Esophagus (tissue), 2 donors: ENCODE measurements at places on chromosomes 16 and 17. TPM values are rescaled to one million over a fixed set of nuclear protein-coding genes. Genes with fewer than 3 reads are reported as not detected.

Gene TSPOAP1
- polyA plus RNA-seq = 7.3 TPM

Gene RAB40B
- polyA plus RNA-seq = 9.3 TPM

Gene PFAS
- 16.2 TPM for polyA plus RNA-seq

Gene NLE1
- 8.7 TPM for polyA plus RNA-seq

Gene TM4SF5
- polyA plus RNA-seq = 0.07 TPM

Gene NEURL4
- 32.1 TPM for polyA plus RNA-seq

Gene CDH1
- 92.0 TPM for polyA plus RNA-seq

Gene SLFN12L
- 0.55 TPM for polyA plus RNA-seq

Gene GRB7
- polyA plus RNA-seq = 43.7 TPM

Gene HBQ1
- polyA plus RNA-seq = not detected
